ENCODE measurements at places on chromosomes 12 and 14.

DNA sequence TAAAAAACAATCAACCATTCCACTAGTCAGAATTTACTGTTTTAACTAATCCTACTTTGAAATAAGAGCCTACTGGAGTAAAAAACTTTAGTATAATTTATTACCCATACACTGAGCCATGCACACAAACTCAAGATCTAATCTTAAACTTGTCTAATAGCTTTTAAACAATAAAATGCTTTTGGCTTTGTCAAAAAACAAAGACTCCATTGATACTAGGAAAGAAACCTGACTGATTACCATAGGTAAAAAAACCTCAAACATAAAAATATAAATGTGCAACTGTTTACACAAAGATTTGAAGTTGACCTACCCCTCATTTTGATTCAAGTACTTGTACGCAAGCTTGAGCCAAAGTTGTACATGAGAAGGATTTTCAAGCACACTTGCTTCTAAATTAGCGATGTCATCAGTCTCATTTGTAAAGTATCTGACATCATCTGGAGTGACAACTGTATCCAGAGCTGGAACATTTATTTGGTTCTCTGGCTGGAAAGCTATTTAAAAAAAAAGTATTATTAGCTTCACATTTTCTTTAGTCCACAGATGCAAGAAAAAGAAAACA is 36.1 kb downstream of the ZFC3H1 start:
- no peaks in the 10 kb centered on the region for H3K36me3 ChIP-seq
- no peak overlapping the region for H3K4me3 ChIP-seq
- H3K4me1 ChIP-seq: no peaks in the 10 kb centered on the region

- peak overlapping the region; percentile 97 for H3K27ac ChIP-seq
- H3K4me1 ChIP-seq: peaks cover 27% of the 10 kb centered on the region
- no peaks in the 10 kb centered on the region for H3K36me3 ChIP-seq
- no peak for DNase-seq
- H3K4me3 ChIP-seq: no peak overlapping the region
Observed at GRCh38 chr14:31968107-31968810, 108.8 kb upstream of the ARHGAP5 start.

DNA sequence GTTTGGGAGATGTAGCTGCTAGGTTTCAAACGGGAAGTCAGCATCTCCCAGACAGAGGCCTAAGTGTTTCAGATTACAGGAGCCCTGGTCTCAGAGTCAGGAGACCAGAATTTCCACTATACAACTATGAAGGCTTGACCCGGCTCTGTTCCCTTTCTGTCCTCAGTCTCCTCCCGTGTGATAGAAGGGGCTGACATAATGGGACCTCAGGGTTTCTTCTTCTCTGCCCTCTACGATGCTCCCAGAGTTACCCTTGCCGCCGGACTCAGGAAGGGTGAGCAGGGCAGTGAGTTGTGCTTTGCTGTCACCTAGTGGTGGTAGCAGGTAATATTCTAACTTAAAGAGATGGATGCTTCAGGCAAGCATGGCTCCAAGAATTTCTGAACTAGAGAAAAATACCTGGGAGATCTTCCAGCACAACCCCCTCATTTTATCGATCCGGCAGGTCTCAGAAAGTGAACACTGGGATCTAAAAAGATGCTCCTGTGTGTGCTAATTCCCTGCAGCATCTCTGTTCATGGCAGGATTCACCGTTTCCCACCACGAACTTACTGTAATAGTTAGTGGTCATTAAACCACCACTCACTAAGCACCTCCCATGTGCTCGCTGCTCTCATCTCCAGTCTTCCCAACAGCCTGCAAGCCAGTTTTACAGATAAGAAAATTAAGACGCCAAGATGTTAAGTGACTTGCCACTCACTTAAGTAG is 84.4 kb downstream of the VWF start:
- no peak overlapping the region for H3K27ac ChIP-seq
- H3K36me3 ChIP-seq: no peaks in the 10 kb centered on the region
- no peaks in the 10 kb centered on the region for H3K27me3 ChIP-seq
- H3K4me1 ChIP-seq: no peaks in the 10 kb centered on the region
- no peak overlapping the region for H3K4me3 ChIP-seq

- no peak overlapping the region for H3K27ac ChIP-seq
- no peaks in the 10 kb centered on the region for H3K27me3 ChIP-seq
- H3K36me3 ChIP-seq: no peaks in the 10 kb centered on the region
- no peaks in the 10 kb centered on the region for H3K4me1 ChIP-seq
- no peak overlapping the region for H3K4me3 ChIP-seq
Observed at GRCh38 chr12:88924162-88924561, 343.9 kb upstream of the KITLG start.

DNA sequence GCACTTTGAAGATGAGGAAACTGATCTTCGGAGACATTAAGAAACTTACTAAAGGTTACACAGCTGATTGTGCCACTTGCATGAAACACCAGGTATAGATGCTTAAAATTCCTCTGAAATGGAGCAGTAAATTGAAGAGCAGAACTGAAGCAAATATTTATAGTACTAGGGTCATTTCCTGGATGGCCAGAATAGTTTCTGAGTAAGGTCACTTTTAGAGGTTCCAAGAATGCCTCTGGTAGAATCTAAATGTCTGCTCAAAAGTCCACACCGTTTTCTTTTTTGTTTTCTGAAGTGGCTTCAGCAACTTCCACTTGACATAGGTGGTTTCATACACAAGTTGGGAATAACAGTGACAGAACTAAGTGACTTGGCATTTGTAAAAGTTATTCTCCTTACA is 19.4 kb downstream of the TPH2 start:
- H3K27me3 ChIP-seq: no peaks in the 10 kb centered on the region
- DNase-seq: no peak
- no peak overlapping the region for H3K27ac ChIP-seq
- no peaks in the 10 kb centered on the region for H3K36me3 ChIP-seq
- no peaks in the 10 kb centered on the region for H3K4me1 ChIP-seq

GRCh38 chr12:26112703-26113147 is 12.1 kb downstream of the BHLHE41 start:
- no peaks in the 10 kb centered on the region for H3K27me3 ChIP-seq
- no peak for DNase-seq
- peak overlapping the region; percentile 96 for H3K27ac ChIP-seq
- H3K4me3 ChIP-seq: no peak overlapping the region

DNA sequence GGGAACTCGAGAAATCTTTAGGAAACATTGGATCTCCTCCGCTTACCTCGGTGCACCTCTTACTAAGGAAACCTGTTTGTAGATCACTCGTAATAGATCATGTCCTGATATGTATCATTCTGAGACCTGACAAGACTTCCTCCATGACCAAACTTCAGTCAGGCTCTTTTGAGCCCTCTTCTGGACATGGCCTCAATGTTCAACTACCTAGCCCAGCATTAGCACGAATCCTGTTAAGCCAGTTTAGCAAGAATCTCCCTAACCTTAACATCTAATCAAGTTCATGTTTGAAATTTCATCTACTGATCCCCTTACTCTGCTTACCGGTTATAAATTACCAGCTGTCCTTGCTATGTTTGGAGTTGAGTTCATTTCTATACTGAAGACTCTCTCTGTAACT is 713.9 kb upstream of the USP15 start:
- no peaks in the 10 kb centered on the region for H3K27me3 ChIP-seq
- H3K36me3 ChIP-seq: no peaks in the 10 kb centered on the region
- H3K4me3 ChIP-seq: no peak overlapping the region
- no peak for DNase-seq

DNA sequence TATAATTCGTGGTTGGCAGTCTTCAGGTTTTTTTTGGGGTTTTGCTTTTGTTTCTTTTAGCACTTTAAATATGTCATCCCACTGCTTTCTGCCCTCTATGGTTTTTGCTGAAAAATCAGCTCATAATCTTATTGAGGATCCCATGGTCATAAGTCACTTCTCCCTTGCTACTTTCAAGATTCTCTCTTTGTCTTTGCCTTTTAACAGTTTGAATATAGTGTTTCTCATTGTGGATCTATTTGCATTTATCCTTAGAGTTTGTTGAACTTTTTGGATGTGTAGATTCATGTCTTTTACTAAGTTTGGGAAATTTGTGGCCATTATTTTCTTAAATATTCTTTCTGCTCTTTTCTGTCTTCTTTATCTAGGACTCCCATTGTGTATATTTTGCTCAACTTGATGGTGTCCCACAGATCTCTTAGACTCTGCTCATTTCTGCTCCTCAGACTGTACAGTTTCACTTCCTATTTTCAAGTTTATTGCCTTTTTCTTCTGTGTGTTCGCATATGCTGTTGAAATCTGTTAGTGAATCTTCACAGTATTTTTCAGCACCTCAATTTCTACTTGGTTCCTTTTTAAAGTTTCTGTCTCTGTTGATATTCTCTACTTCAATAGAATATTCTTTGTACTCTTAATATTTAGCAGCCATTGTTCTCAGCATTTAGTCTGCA is 70.8 kb downstream of the WNK1 start:
- no peaks in the 10 kb centered on the region for H3K27me3 ChIP-seq
- DNase-seq: no peak
- H3K4me1 ChIP-seq: no peaks in the 10 kb centered on the region
- no peak overlapping the region for H3K4me3 ChIP-seq
- H3K27ac ChIP-seq: no peak overlapping the region

DNA sequence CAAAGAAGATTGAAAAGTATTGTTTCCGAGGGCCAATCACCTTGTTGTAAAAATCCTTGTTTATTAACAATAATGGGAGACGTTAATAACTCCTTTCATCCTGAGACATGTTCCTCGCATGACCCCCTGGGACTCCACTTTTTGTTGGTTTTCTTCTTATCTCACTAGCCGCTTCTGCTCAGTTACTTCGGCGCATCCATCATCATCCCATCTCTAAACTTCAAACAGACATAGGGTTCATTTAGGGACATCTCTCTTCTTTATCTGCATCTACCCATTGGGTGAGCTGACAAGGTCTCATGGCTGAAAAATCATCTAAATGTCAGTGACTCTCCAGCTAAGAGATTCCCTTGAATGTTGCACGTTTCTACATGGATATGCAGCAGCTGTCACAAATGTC is 252.2 kb downstream of the ANO2 start:
- no peak overlapping the region for H3K4me3 ChIP-seq
- H3K27me3 ChIP-seq: no peaks in the 10 kb centered on the region
- H3K27ac ChIP-seq: no peak overlapping the region
- DNase-seq: no peak
- H3K36me3 ChIP-seq: no peaks in the 10 kb centered on the region

GRCh38 chr12:23424685-23425084 is 524.8 kb downstream of the SOX5 start:
- no peak for DNase-seq
- no peak overlapping the region for H3K4me3 ChIP-seq
- H3K27me3 ChIP-seq: no peaks in the 10 kb centered on the region
- H3K36me3 ChIP-seq: no peaks in the 10 kb centered on the region

- no peak overlapping the region for H3K27ac ChIP-seq
- no peak overlapping the region for H3K4me3 ChIP-seq
- H3K27me3 ChIP-seq: no peaks in the 10 kb centered on the region
- DNase-seq: no peak
- H3K36me3 ChIP-seq: no peaks in the 10 kb centered on the region
- no peaks in the 10 kb centered on the region for H3K4me1 ChIP-seq
Observed at GRCh38 chr12:103505371-103506236, 9.8 kb upstream of the C12orf42 start.

- H3K4me1 ChIP-seq: peaks cover 7% of the 10 kb centered on the region
- H3K27ac ChIP-seq: no peak overlapping the region
- H3K27me3 ChIP-seq: no peaks in the 10 kb centered on the region
- no peaks in the 10 kb centered on the region for H3K36me3 ChIP-seq
Observed at GRCh38 chr12:46451276-46452021, 78.9 kb upstream of the SLC38A2 start.

DNA sequence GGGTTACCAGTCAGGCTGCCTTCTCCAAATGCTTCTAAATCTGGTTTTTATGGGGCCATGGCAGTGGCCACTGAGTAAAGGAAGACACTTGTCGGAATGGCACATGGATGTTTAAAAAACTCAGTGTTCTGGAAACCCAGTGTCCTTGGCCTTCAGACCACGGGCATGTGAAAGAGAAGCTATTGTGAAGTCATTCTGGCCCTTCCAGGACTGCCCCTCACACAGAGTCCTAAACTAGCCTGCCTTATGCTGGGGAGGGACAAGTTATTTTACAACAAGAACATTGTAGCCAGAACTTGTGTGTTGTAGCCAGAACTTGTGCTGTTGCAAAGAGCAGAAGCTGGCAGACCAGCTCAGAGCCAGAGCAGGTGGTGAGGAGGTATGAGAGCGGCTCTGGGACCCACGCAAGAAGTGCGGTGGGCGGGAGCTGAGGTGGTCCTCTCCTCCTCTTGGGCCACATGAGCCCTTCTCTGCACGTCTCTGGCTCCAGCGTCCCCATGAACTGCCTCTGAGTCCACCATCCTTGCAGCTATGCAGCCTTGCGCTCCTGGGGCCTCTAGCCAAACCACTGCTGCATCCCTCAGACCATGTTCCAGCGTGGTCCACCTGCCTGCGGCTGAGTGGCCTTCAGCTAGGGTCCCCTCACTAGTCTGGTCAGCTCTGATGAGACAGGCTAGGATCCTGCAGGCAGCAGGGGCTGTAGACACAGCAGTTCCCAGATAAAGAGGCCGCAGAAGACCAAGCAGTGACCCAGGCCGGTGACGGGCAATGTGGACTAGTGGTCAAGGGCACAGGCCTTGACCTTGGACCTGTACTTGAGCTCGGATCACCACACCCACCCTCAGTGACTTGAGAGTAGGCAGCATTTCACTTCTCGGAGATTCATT is 32.5 kb downstream of the MMAB start:
- H3K27me3 ChIP-seq: no peaks in the 10 kb centered on the region
- H3K4me1 ChIP-seq: no peaks in the 10 kb centered on the region
- H3K36me3 ChIP-seq: no peaks in the 10 kb centered on the region
- no peak for DNase-seq
- H3K27ac ChIP-seq: no peak overlapping the region

DNA sequence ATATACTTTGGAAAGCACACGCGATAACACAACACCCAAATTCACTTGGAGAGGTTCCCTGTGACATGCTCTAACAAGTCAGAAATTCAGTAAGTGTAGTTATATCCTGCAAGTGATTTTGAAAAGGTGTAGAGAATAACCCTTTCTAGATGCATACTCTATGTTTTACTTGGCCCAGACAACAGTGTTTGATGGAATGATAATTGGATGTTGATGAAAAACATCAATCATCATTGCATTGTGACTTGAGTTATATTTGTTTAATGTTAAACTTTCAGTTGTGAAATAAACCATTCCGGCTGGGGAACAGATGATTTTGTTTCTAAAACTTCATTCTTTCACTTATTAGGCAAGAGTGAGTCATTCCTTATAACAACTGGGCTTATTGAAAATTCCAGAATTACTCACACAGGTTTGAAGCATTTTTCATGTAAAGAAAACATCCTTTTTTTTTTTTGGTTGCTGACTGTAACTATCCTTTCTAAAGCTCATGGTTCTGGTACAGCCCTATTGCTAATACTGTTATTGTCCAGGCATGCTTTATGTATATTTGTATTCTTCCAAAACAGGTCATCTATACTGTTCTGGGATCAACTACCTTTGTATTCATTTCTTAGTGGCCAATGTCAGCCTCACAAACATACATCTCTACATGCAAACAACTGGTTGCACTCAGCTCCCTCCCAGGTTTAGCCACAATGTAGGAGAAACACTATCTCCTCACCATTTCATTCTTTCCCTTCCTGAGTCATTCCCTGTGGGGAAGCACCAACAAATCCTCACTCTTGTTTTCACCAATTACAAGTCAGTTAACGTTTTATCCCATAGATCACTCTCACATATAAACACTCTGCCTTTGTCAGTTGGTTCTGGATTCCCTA is 121.2 kb upstream of the LRIG3 start:
- no peaks in the 10 kb centered on the region for H3K27me3 ChIP-seq
- peaks cover 16% of the 10 kb centered on the region for H3K4me1 ChIP-seq
- DNase-seq: no peak
